ENCODE measurements at places on chromosomes 7 and 10.

DNA sequence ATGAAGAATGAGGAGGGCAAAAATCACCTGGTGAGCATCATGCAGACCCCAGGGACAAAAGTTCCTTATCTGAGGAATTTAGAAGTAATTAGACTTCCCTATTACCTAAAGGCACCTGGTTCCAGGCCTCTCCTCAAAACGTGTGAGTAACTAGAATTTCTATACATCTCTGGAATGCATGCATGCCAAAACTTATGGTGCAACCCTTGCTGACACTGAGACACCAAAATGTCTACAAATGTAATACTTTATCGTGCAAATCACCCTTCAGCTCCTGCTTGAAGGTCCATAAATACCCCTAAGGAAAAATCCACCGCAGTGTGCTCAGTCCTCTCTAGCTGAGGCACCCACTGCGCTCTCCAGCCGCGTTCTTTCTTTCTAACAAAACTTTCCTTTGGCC lies 84.2 kb downstream of the PAXIP1 start:
- no peak for DNase-seq

- no peak for DNase-seq
Measured at GRCh38 chr10:14389981-14390590, 59.4 kb upstream of the FRMD4A start.

GRCh38 chr7:30699706-30700495 lies 17.6 kb upstream of the CRHR2 start:
- DNase-seq = no peak

GRCh38 chr10:6603142-6604125 lies 23.4 kb upstream of the PRKCQ start:
- DNase-seq = no peak

DNA sequence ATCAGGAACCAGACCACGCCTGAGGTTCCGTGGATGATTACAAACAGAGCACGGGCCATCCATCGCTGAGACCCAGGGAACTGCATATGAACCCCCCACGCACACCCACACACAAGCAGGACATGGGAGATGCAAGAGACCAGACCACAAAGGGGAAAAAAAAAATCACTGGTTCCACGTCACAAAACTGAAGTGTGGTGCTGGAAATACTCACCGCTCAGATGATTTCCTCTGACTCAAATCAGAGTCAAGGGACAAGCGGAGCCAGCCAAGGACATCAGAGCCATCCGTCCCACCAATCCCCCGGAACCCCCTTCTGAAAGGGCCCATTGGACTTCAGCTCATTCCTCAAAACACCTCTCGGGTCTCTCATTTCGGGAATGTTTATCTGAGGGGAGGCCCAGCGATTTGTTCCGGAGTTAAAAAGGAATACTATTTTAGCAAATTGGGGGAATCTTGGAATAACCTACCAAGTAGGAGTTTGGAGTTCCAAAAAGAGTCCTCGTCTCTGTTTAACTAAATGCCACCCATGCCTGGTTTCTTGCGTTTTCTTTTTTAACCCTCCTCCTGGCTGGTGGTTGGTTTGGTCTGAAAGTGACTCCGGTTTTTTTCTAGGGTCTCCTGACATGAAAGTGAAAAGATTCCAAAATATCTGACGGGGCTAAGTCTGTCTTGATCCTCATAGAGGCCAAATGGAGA lies 15.0 kb downstream of the SNX8 start:
- peak; percentile 37 for DNase-seq

DNA sequence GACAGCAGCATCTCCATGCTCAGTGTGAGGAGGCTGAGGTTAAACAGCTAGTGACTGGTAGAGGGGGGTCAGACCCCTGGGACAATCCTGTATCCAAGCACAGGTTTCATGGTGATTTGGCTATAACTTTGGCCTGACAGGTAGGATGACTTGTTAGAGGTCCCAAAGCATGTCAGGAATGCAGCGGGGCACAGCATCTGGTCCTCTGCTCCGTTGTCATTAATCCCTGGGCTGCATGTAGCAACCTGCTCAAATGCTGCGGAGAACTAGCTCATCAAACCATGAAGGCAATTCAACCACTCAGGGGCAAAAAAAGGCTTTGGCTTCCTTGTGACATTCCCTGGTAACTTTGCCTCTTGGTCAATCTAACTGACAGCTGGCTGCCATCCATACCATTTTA lies 26.8 kb downstream of the WNT2 start:
- no peak for DNase-seq

DNA sequence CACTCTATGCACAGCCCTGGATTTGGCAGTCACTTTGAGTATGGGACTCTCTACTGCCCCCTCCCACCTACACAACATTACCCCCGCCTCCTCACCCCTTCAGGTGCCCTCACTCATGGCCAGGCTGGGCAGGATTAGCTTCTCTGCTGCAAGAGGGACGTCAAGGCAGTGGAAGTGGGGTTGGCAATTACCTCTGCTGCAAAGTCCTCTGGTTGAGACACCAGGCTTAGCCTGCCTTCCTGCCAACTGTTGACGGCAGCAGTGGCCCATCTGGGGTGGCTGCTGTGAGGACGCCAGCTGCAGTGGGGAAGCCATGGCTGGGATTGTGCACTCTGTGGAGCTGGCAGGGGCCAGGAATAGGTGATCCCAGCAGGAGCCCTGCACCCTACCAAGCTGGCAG lies 26.7 kb downstream of the SVIL start:
- DNase-seq = no peak

GRCh38 chr7:134016223-134016941 lies 110.8 kb upstream of the LRGUK start:
- peak; percentile 6 for DNase-seq

GRCh38 chr7:2260820-2261219 lies 18.8 kb downstream of the NUDT1 start:
- no peak for DNase-seq

- peak; percentile 2 for DNase-seq
Measured at GRCh38 chr10:86439544-86439943, 72.9 kb upstream of the GRID1 start.

DNA sequence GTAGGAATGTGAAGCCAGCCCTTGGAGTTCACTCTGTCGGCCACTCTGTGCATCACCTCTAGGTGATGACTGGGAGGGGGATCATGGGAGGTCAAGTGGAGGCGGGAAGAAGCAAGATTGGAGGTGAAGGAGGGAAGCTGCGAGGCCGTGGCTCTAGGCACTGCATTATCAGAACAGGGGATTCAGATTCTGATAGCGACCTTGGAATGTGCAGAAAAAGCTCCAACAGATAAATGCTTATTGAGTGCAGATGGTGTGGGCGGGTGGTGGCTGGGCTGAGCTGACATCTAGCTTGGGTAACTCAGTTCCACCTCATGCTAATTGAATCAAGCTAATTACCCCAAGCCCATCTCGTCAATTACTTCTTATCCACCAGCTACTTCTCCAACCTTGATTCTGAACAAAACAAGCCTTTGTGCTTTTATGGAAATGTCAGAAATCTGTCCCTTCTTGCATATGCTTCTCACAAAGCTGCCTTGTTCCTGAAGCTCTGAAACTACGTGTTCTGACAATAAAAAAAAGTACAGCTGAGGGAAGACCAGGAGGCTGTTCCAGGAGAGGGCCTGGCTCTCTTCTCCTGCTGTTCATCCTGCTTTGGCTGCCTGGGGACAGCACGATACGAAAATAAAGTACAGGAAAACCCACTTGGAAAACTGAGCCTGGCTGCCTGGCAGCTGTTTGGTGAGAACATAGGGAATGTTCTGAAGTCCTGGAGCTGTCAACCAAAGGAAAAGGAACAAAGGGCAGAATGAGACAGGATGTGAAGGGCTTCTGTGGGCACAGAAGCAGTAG lies 27.5 kb downstream of the STRA8 start:
- DNase-seq = peak; percentile 17

DNA sequence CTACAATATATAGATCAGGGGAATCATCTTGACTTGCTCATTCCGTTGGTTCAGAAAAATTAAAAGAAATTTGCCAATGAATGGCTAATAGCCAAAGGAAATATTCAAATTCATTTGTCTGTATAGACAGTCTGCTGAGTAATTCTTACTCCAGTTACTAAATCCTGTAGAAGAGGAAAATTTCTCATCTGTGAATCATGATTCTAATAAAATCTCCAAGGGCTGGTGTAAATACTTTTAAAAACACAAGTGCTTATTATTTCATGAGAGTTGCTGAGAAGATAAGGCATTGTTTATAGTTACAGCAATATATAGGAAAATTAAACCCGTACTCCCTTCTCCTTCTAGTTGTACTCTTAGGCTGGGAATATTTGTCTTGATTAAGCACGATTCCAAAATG lies 53.0 kb downstream of the WNT2 start:
- no peak for DNase-seq

All from C1 segment of cervical spinal cord (tissue), 14 donors.